Stimulated activated CD8-positive, alpha-beta memory T cell treated with anti-CD3 and anti-CD28 coated beads, Interleukin-7, amount 100 ng/mL, for 1 hour (primary cell): ENCODE measurements at places on chromosomes 3 and 15.

DNA sequence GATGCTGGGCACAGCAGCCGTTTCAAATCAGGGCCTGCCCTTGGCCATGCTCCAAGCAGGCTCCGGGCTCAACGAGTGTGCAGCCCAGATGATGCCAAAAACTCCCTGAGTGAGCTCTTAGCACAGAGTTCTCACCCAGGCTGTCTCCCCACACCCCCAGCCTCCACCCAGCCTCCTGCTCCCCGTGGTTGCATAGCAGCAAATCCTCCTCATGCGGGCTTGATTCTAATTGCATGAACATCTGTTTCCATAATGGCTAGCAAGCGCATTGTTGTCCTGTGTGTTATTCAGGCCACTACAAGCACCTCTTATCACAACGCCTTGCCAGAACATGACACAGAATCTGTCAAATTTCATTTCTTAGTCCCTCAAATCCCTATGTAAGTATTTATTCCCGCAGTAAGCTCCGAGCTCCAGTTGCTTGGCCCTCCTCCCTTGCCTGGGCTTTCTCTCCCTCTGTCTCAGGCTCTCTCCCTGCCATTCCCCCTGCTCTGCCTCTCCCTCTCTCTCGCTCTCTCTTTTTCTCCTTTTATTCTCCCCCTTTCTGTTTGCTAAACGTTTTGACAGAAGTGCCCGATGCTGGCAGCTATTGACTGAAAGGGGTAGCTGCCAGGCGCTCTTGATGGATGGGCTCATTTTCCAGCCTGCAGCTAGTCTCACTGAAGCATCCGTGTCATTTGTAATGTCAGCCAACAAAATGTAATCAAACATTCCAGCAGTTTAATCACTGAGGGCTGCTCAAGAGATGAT is 306.5 kb downstream of the IL20RB start:
- no peak for DNase-seq

DNA sequence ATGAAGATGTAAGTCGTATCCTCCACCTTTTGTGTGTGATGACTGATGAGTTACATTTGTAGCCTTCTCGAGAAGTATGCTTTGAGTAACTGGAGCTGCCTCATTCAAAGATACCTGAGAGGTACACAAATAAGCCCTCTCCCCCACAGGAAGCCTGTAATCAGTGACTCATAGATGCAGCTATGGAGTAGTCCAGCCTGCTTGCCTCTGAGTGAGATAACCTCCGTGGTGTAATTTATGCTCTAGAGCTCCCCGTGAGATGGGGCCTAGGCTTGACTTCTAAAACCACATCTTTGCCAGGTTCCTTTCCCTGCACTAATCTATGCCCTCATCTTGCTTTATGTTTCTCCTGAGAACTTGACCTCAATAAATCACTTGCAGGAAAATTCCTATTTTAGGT is 291.7 kb downstream of the SUCLG2 start:
- no peak for DNase-seq

DNA sequence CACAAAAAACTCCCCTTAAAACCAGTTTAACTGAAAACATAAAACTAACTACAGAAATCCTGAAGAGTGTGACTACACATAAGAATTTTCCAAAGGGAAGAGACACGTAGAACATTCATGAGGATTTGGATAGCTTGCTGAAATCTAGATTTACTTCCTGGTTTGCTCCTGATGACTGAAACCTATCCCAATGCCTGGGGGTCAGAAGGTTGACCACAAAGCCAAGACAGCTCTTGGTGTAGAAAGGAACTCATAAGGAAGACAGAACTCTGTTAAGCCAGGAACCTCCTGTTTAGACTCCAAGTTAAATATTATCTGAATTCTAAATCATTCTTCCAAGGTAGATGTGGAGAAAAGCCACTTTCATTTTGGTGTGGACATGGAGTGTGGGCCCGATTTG is 92.8 kb downstream of the TFG start:
- no peak for DNase-seq

DNA sequence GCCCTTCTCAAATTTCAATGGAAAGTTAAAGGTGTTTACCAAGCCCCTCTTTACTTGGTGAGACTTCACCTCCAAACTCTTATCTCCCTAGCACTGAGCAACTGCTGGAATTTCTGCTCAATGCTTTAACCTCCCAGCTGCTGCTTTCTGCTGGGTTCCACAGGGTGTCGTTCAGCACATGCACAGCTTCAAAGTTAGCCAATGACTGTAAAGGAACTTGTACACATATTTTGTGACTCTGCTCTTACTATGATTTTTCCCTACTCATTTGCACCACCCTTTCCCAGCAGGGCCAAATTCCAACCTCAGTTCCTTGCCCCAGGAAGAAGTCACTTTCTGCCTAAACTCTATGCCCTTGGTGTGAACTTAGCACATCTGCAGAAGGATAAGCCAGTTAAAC is 89.7 kb downstream of the ULK4 start:
- DNase-seq, result no peak

GRCh38 chr3:168620854-168621253 is 525.1 kb upstream of the GOLIM4 start:
- DNase-seq, result no peak

GRCh38 chr3:100662113-100662823 is 47.0 kb upstream of the TFG start:
- DNase-seq, result no peak

DNA sequence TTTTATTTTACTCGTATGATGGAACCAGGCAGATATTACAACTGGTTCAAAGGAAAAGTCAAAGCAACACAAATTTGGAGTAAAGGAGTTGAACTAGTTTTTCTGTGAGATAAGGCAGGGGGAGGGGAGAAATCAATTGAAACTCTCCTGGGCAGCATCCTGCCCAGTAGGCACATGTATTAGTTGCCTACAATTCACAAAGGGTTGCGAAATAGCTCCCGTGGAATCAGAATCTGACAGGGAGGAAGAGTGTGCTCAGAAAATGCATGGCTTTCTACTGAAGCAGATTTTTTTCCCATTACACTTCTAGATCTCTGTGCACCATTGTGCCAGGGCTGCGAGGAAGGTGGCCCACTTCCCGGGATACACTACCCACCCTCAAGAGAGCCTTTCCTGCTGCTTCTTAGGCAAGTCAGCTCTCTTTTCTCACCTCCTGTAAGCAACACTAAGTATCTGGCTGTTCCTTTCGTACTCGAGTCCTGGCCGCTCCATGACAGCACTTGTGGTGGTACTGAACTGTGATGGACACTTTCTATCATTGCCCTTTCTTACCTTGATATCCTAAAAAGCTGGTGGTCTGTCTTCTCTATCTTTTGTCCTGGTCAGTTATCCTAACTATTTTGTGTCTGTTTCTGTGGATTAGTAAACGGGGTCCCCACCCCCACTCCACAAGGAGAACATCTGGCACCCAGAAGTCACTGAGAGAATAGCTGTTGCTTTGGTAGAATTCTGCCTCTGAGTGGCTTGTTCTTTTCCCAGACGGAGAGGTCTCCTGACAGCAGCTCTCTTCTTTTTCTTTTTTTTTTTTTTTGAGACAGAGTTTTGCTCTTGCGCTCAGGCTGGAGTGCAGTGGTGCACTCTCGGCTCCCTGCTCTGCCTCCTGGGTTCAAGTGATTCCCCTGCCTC is 74.8 kb downstream of the RPL39L start:
- no peak for DNase-seq

DNA sequence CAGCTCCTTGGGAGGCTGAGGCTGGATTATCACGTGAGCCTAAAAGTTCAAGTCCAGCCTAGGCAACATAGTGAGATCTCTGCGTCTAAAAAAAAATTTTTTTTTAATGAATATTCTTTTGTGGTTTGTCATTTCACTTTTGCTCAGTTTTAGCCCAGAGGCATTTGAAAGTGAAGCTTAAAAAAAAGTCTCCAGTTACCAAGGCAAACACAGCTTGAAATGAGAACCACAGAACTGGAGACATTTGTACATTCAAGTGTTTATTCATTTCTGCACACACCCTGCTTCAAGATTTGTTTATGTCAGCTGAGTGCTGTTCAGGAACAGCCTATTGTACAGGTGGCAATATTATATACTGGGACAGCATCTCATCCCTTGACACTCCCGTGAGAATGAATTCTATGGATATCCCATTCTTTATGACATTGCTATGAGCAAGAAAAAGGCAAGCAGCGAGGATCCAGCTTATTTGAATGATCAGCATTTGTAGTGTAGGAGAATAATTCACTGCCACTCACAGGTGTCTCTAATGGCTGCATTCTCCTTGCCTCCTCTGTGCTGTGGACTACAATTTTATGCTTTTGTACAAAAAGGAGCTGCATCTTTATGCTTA is 444.8 kb upstream of the GRM7 start:
- DNase-seq, result no peak

- DNase-seq, result no peak
Measured at GRCh38 chr3:128501431-128501830, 8.4 kb upstream of the GATA2 start.

GRCh38 chr3:178084938-178085816 is 451.1 kb upstream of the KCNMB2 start:
- no peak for DNase-seq

- DNase-seq, result no peak
Measured at GRCh38 chr15:88428053-88428452, 39.1 kb downstream of the MRPL46 start.

DNA sequence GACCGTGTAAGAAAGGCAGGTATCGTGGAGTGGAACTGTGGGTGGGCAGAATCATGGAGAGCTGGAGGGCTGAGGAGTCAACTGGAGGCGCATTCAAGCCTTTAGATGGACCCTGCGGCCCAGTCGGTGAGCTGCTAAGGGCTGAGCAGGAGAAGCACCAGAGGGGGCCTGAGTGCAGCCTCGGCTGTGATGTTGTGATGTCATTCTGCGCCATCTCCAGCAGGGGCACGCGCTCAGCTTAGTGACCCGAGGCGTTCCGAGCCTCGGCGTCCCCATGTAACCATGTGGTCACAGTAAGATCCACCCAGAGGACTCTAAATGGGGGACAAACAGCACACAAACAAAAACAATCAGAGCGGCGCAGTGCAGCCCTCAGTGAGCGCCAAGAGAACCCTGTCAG is 76.8 kb downstream of the VGLL4 start:
- DNase-seq, result no peak

DNA sequence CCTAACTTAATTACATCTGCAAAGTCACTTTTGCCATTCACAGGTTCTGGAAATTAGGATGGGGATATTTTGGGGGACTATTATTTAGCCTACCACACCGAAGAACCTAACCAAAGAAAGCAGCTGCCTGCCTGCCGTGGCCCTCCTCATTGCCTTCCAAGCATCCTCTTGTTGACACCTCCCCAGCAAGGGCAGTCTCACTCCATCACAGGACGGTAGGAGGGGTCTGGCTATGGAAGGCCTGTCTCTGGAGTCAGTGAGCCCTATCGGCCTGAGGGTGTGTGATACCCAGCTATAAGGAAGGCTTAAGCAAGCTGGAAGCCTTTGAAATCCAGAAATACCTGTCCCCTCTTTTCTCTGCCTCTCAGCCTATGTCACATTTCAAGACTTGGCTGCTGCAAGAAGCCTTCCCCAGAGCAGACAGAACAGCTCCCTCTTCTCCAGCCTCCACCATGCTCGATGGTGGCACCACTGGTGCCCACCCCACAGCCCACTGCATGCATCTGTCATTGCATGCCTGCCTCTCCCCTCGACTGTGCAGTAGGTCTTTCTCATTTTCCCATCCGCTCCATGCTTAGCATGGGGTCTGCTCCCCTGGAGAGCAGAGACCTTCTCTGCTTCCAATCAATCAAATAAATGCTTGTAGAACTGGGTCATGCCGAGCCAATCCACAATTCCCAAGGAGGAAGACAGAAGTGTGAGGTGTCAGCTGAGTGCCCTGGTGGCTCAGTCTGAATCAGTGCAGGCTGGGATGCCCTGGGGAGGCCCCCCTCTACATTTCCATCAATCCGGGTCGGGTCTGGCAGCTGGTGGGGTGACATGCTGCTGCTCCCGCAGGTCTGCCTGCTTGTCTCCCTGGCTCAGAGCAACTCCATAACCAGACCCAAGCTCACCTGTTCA is 23.9 kb upstream of the LOXL1 start:
- no peak for DNase-seq

GRCh38 chr3:141454054-141454453 is 32.8 kb upstream of the RASA2 start:
- no peak for DNase-seq

DNA sequence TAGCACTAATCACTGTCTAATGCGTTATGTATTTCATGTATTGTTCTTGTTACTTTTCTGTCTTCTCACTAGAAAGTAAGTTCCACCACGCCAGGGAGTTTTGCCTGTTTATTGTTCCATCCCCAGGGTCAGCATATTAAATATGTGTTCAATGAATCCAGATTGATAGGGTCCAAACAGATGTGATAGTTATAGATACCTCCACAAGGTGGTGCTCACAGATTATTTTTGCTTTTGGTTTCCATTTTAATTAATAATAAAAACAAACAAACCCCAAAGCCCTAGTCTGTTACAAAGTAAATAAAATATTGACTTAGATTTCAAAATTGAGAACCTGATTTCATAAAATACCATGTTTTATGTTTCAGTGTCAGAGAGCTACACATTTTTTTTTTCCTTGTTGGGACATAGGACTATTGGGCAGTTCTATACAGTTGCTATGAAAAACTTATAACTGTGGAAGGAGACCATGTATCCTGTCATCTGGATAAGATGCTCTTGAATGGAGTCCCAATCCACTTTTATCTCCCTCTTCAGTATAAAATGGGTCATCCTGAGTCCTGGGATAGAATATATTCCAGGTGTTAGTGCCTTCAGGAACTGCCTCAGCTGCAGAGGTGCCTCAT is 12.4 kb downstream of the OTOL1 start:
- DNase-seq, result no peak

DNA sequence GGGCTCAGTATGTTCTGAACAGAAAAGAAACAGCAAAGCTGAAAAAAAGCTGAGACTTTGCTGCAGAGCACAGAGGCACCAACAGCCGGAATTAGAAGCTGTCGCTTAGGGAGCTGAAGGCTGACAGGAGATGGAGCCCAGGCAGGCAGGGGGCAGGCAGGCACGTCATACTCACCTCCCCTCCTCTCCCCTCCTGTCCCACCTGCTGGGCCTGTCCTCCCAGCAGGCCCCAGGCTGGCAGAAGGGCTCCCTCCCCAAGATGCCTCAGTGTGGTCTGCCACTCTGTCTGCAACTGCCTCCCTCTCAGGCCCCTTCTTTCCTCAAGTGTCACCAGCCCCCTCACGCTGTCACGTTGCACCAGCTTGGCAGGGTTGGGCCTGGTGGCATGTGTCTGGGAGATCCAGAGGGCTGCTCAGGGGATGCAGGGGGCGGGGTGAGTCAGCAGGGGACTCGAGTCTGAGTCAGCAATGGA is 3.2 kb upstream of the ANKRD63 start:
- DNase-seq, result no peak

GRCh38 chr3:149371001-149371722 is 6.3 kb downstream of the TM4SF1 start:
- DNase-seq, result no peak

DNA sequence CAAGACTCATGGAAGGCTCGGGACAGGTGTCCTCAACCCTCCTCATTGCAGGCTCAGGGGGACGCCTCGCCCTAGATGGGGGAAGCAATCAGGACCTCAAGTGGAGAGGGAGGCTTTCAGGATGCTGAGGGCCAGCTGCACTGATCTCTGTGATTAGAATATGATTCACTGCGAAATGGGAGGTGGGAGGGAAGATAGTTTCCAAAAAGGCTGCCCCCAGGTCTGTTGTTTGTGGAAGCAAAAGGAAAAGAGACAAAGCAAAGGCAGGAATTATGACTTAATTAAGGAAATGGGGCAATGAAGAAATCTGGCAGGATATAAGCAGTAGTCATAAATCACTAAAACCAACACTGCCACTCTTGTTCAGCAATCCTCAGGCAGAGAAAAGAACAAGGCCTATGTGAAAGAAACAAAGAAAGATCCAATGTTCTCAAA is 85.6 kb upstream of the ABHD17C start:
- no peak for DNase-seq

- no peak for DNase-seq
Measured at GRCh38 chr3:22117751-22118346, 366.8 kb upstream of the ZNF385D start.

- no peak for DNase-seq
Measured at GRCh38 chr3:64354956-64355355, 129.7 kb upstream of the PRICKLE2 start.
